ENCODE measurements at places on chromosomes 16 and 17. TPM values are rescaled to one million over a fixed set of nuclear protein-coding genes. Genes with fewer than 3 reads are reported as not detected.

- DNase-seq, result no peak
Measured at GRCh38 chr16:16008666-16009065, 59.2 kb downstream of the ABCC1 start.

DNA sequence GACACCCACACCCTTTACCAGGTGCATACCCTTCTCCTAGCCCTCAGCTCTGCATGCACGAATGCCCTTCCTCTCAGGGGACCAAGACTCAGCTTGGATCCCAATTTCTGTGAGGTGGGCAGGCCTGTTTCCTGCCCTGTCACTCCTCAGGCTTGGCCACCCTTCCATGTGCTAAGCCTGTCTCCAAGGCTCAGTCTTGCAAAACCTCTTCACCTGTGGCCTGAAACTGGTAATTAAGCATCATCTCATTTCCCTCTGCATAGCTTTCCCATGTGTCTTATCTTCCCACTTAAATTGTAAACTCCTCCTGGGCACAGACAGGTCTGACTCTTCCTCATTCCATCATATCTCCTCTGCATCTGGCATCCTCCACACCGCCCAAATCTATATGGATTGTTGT is 31.0 kb upstream of the SMPD3 start:
- no peak for DNase-seq

Gene B4GALNT2
- under 0.01 TPM for total RNA-seq

Gene SP6
- total RNA-seq, result 0.66 TPM

Gene ATP2C2
- 0.67 TPM for total RNA-seq

DNA sequence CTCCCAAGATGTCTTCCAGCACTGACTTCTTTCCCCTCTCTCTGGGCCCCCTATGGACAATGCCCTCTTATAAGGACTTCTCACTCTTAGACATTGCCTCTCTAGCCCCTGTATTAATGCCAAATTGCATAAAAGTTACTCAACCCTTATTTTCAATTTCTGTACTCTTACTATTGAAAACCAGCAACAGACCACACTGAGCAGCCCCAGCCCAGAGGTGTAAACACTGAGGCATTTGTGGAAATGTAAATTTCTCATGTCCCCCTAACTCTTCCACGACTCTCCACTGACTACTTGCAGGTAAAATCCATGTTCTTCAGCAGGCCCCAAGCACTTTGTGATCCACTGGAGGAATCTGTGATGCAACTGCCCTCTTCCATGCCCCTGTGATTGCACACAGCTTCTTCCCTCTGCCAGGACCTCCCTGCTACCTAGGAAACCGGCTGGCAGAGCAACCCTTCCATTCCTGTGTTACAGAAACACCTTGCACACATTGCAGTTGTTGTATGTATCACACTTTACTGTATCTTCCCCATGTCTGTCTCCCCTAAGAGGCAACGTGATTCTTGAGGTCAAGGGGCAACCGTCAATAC is 4.4 kb downstream of the N4BP1 start:
- DNase-seq, result no peak

GRCh38 chr17:76004750-76005262 is 4.2 kb downstream of the CDK3 start:
- DNase-seq, result no peak

- peak; percentile 45 for DNase-seq
Measured at GRCh38 chr17:38674014-38674748, 576 bp downstream of the EPOP start.

DNA sequence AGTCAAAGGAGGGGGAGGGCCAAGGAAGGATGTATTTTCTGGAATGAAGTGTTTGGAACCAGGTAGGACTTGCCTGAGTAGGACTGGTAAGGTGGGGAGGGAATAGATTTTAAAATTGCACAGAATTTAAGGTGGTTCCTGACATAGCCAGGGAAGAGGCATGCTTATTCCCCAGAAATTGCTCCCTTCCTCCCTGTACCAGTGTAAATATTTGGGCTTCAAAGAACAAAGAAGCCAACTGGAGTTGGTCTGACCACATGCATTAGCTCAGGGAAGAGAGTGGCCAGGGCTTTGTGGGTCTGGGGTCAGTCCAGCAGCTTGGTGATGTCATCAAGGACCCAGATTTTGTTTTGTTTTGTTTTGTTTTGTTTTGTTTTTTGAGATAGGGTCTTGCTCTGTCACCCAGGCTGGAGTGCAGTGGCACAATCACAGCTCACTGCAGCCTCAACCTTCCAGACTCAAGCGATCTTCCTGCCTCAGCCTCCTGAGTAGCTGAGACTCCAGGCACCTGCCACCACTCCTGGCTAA is 9.3 kb upstream of the MRTFB start:
- no peak for DNase-seq

DNA sequence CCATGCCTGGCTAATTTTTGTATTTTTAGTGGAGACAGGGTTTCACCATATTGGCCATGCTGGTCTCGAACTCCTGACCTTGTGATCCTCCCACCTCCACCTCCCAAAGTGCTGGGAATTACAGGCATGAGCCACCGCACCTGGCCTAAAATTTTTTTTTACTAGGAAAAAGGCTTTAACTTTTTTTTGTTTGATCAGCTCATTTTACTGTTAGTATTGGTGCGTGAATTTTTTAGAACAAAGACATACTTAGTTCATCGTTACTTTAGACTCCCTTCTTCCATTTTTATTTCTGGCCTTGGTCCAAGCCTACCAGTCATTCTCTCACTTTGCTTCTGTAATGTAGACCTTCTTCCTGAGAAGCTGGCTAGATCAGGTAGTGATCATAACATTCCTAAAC is 25.4 kb upstream of the RAB11FIP4 start:
- DNase-seq, result no peak

GRCh38 chr17:73560661-73561060 is 83.6 kb downstream of the SDK2 start:
- DNase-seq, result no peak

DNA sequence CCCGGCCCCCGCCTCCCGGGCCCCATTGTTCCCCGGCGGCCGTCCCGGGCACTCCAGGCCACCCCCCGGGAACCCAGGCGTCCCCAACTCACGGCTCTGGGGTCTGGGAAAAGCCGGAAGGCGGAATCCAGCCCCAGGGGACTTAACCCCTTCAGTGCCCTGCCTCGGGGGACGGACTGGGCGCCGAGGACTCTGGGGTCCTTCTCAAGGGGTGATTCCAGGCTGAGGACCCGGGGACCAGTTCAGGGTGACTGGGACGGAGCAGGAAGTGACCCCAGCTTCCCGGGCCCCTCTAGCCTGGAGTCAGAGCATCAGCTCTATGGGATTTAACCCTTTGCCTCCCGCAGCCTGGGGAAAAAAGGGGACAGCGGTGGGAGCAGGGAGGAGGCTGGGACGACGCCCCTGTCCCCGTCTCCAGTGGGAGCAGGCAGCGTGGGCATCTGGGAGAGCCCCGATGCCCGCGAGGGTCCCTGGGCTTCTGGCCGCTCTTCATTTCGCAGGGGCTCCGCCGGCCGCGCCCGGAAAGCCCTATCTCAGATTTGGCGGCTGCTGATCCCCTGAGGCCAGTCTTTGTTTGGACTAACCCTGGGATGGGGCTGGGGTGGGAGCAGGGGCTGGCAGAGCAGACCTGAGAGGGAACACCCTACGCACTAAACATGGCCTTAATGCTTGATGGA is at the start of gene ZNF629:
Gene ZNF629 (minus strand): TSS at position 270 of the 677 bp plus-strand sequence. CDS start 2,723 bp downstream, outside the sequence.
- DNase-seq, result peak; percentile 76

Gene CDYL2
- 0.48 TPM for total RNA-seq
